ENCODE measurements at places on chromosomes 13 and 19.

- DNase-seq = no peak
Measured at GRCh38 chr19:29172302-29172701, 40.6 kb downstream of the UQCRFS1 start.

GRCh38 chr13:79245937-79246577, 160.0 kb downstream of the RBM26 start:
- DNase-seq = no peak

DNA sequence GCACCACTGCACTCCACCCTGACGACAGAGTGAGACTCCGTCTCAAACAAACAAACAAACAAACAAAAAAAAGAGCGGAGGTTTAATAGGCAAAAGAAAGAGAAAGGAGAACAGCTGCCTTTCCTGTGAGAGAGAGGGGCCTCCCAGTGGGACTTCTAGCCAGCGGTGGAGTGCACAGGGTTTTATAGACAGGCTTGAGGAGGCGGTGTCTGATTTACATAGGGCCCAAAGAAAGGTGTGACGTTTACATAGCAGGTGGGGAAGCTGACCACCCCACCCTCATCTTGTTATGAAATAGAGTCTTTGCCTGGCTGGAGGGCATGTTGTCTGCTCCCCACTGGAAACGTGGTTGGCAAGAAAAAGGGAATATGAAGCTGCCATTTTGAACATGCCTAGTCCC, 106.0 kb upstream of the CSNK1A1L start:
- DNase-seq = no peak

GRCh38 chr19:16382775-16383543, 58.3 kb downstream of the KLF2 start:
- peak; percentile 46 for DNase-seq

- no peak for DNase-seq
Measured at GRCh38 chr19:47210689-47211316, 20.2 kb downstream of the BBC3 start.

DNA sequence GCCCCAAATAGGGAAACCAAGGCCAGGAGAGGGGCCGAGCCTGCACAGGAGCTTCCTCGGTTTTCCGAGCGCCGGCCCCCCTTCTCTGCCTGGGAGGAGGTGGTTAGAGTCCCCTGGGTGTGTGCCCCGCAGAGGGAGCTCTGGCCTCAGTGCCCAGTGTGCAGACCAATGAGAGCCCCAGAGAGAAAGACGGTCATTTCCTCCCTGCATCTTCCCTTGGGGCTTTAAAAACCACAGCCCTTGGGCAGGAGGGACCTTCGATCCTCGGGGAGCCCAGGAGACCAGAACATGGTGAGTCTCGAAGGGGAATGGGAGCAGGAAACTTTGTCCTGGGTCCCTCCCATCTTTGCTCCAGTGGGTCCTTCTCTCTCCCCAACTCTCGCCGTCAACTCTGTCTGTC, at the start of gene C5AR1:
Gene C5AR1, plus strand, starts transcription at position 254 of the 400 bp plus-strand sequence. Its CDS starts 35 bp downstream, at position 289.
- DNase-seq = peak; percentile 72

- DNase-seq = no peak
Measured at GRCh38 chr13:102993348-102993747, 72.9 kb downstream of the SLC10A2 start.

GRCh38 chr19:18895038-18895823, 727 bp downstream of the CERS1 start:
- no peak for DNase-seq

DNA sequence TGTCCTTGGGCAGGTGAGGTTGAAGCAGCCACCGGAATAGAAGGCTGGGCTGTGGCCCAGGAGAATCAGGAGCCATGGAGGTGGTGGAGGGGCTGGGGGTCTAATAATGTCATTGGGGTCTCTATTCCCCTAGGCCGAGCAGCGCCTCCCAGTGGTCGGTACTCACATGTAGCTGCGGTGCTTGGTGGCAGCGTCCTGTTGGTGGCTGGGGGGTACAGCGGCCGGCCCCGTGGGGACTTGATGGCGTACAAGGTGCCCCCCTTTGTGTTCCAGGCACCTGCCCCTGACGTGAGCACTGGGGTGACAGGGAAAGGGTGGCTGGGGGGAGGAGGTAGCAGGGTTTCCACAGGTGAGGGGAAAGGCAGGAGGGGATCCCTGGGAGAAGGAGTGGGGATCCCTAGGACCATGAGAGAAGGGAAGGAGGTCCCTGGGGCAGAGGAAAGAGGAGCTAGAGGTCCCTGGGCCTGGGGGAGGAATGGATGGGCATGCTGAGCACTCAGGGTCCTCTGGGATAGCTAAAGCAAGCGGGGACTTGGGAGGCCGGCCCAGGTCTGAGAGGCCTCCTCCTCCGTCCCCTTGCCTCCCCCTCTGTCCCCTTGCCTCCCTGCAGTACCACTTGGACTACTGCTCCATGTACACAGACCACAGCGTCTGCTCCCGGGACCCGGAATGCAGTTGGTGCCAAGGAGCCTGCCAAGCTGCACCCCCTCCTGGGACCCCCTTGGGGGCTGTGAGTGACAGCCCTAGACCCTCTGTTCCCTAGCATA, 18.1 kb downstream of the MEGF8 start:
- no peak for DNase-seq

DNA sequence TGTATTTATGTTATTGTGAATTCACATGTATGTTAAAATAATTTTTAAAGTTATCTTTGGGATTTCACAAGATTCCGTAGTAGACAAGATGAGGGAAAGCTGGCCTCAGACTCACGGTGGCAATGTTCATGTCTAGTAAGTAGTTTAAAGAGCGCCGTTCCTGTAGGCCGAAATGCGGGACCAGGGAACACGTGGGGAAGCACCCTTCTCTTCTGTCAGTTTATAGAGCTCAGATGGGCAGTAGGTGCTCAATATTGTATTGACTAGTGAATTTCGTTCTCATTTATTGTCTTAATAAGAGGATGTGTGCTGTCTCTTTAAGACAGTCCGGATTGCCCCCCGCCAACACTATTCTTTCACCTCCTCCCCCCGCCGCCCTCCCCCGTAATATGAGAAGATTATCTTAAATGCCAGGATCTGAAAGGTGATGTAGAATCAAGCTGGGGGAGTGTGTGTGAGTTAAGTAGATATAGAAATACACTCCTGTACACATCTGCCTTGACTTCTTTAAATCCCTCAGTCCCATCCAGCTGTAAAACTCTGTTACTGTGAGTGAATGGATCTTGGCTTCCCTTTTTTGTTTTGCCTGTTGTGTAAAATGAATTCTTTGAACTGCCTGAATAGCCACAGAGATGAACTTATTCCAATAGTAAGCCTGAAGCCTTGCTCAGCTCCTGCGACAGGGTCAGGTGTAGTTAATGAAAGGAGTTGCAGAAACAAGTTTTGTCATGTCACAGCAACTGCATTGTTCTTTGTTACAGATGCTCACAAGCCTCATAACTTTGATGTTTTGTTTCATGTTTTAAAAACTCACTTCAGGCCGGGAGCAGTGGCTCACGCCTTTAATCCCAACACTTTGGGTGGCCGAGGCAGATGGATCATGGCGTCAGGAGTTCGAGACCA, 1.3 kb downstream of the LAMP1 start:
- no peak for DNase-seq

DNA sequence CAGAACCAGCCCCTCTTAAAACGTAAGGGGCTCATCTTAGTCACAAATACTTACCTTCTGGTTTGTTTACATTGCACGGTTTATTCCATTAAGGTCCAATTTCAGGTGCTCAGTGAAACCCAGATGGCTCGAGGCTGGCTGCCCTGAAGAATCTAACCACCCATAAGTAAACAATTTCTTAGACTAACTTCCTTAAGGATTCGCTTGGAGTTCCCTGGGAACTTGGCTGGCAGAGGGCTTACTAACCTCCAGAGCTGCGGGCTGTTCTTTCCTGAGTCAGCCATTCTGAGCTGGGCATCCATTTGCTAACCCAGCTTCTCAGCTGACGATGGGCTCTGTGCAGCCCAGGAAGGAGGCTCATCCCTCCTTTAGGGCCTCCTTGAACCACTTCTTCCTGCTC, 262.1 kb downstream of the FGF9 start:
- no peak for DNase-seq

DNA sequence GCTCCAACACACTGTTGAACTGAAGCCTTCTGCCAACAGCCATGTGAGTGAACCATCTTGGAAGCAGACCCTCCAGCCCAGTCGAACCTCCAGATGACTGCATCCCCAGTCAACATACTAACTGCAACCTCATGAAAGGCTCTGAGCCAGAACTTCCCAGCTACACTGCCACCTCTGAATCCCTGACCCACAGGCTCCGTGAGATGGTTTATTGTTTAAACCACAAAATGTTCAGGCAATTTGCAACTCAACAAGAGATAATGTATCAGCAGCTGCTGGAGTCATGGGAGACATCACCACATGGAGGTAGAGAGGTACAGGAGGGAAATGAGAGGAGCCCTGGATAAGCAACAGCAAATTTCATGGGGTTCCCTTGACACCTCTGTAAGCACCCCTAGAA, 266.4 kb upstream of the NBEA start:
- no peak for DNase-seq

- DNase-seq = peak; percentile 18
Measured at GRCh38 chr19:7674010-7675005, 2.6 kb upstream of the MCEMP1 start.

DNA sequence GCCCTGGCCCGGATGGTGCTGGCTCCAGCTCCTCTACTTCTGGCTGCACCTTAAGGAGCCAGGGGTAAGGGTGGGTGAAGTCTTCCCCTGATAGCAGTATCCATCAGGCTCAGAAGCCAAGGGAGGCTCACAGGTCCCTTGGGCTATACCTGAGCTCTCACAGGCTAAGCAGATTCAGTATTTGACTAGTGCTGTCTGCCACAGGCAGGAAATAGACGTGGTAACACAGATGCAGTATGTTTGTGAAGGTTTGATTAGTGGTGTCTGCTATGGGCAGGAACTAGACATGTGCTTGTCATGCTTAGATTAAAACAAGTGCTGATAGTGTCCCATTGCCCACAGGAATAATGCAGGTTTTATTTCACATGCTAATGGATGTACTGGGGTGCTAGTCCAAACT, 4.0 kb downstream of the SYT5 start:
- DNase-seq = no peak

GRCh38 chr19:5672708-5673459, 7.4 kb downstream of the MICOS13 start:
- no peak for DNase-seq

- no peak for DNase-seq
Measured at GRCh38 chr13:58085819-58086218, 454.3 kb downstream of the PCDH17 start.

DNA sequence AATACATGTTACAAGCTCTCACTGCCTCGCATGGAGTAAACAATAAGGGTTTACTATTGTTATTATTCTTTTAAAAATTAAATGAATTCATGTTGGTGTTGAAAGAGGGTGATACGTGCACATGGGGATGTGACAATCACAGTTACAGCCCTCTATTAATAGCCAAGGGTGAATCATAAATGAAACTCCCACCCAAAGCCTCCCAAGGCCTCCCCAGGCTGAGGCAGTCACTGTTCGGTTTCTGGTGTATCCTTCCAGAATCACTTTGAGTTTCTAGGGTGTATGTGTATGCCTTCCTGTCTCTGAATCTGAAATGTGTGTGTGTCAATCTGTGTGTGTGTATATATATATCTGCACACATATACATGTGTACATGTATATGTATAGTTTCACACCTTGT, 73.4 kb downstream of the AKAP11 start:
- no peak for DNase-seq

- no peak for DNase-seq
Measured at GRCh38 chr13:81846771-81847170, 1505.8 kb upstream of the SPRY2 start.

GRCh38 chr13:33543631-33544265, 258.2 kb upstream of the STARD13 start:
- DNase-seq = no peak

DNA sequence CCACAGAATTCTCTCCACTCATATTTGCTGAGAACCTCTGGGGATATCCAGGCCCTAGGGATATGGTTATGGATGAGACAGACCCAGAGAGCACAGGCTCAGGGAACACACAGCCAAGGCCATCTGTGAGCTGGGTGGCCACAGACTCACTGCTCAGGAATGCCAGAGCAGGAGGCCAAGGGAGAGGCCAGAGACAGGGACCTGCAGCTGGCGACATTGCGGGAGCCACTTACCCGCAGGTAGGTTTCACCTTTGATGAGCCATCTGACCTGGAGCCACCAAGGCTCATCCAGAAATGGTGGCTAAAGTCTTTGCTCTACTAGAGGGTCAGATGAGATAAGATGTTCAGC, 29.4 kb downstream of the CCNE1 start:
- DNase-seq = no peak

DNA sequence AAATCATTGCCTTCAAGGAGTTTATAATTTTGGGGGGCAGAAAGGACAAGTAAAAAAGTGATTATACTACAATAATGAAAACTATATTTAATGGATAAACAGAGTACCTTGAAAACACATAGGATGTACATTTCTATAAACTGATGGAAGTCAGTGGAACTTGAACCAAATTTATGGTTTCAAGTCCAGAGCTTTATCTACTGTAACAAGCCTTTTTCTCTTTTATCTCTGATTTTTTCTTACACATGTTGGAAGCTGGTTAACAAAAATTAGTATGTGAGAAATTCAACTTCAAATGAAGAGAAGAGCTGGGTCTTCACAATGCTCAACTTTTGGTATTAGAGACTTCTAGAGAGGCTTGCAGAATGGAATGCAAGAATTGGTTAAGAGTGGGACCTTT, 393.6 kb downstream of the LMO7 start:
- no peak for DNase-seq

GRCh38 chr19:18257503-18258470, 16.5 kb downstream of the IQCN start:
- DNase-seq = no peak

GRCh38 chr13:28528848-28529247, 33.9 kb upstream of the FLT1 start:
- DNase-seq = no peak

DNA sequence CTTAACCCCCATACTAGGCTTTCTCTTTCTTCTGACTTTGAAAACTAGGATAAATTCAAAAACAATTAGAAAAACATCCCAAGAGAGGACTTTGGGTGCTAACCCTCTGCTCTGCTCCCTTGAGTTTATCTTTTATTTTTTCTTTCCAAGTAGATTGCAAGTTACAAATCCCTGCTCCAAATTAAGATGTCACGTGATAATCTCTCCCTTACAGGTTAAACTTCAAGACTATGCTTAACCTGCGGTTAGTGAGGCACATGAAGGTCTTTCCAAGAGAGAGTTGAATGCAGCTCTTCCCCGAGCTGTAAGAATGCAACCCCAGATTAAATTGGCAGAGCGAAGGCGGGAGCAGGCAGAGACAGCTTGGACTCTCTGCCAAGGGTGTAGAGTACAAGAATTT, 12.2 kb upstream of the ZNF507 start:
- no peak for DNase-seq

DNA sequence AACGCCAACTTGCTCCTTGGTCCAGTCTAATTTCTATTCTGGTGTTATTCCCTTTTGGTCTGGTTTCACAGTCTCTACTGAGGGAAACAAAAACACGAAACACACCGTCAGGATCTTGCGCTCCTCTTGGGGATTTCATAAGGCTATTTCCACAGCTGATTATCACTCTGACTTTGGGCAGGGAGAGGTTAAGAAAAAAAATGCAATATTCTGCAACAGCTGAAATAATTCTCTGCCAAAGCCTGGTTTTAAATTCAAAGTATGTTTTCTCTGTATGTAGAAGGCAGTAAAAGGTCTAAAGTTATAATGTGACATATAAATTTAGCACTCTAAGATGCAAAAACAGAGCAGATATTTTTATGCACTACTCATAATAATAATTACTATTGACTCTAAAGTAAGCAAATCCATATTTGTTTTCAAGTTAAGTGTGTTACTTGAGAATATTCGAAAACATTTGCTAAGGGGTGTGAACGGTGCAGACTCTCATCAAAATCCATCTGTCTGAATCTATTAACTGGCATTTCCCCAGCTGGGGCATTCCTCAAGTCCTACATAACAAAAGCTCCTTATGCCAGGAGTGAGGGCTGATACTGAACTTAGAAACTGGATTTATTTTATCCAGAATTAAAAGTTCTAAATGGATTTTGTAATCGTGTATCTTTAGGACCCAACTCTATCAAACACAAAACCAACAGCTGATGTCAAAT, 38.4 kb upstream of the STARD13 start:
- no peak for DNase-seq

Data from ascending aorta (tissue), 2 donors.